Head of caudate nucleus (tissue), 42 donors: ENCODE measurements at places on chromosomes 5 and 9.

DNA sequence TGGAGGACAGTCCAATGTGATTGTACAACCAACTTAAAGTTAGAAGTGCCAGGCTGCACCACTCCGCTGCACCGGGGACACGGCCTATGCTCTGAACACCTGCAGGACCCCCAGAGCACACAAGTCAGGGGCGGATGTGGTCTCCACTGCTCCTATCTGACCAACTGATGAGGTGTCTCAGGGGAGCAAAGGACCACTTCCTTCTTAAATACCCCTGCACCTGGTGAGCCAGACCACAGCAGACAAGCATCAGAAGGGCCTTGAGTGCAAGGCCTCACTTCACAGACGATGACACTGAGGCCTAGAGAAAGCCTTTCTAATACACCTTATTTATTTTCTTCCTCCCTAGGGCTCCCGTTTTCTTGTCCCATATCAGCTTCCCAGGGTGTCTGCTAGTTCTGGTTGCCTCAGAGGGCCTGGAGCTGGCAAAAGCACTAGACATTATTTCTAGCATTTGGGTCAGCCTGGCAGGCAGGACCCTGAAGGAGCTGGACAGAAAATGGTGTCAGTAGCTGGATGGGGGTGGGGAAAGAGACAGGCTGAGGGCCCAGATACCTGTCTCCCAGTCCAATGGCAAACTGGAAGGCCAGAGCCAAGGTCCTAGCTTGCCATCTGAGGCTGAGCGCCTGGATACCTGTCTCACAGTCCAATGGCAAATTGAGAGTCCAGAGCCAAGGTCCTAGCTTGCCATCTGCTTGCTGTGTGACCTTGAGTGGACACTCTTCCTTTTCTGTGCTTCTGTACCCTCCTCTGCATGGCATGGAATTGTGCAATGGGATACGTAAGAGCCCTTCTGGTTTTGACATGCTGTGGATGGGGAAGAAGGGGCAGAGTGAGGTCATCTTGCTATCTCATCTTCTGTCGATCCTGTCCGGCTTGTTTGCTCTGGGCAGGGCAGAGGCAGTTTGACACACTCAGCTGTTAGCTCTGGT lies 9.0 kb downstream of the CCDC69 start:
- DNase-seq = peak; percentile 7

DNA sequence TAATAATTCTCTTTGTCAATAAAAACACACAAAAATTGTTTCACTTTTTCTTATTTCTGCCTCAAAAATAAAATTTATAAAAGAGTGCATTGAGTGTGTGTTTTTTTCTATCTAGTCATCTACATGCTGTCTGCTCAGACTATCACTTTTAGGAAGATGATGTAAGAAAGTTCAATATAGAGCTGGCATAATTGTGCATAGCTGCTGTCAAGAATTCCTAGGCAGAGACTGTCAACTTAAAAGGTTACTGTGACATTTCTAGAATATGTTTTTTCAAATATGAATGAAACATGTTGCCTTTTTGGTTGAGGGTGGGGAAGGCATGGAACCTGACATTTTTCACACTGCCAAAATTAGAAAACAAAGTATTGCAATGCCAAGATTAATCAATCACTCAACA lies 172.3 kb downstream of the CDH10 start:
- no peak for DNase-seq

GRCh38 chr9:93467062-93467416 lies 13.7 kb upstream of the FAM120AOS start:
- no peak for DNase-seq

DNA sequence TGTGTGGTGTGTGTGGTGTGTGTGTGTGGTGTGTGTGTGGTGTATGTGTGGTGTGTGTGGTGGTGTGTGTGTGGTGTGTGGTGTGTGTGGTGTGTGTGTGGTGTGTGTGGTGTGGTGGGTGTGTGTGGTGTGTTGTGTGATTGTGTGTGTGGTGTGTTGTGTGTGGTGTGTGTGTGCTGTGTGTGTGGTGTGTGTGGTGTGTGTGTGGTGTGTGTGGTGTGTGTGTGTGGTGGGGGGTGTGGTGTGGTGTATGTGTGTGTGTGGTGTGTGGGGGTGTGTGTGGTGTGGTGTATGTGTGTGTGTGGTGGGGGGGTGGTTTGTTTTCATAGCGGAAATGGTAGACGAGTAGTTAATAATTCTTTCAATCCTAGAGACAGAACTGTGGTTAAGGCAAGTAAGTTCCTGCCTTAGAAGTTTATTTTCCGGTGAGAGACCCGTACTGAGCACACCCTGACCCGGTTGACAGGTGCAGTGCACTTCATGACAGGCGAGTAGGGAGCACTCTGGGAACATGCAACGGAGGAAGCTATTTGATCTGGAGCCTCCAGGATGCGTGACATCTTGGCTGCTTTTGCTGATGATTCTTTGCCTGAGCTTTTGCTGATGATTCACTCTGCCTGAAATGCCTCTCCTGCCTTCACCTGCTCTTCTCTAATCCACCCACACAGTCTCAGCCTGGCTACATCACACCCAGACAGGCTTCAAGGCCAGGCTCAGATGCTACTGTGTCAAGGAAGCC lies 21.7 kb upstream of the FAT2 start:
- DNase-seq = peak; percentile 52

DNA sequence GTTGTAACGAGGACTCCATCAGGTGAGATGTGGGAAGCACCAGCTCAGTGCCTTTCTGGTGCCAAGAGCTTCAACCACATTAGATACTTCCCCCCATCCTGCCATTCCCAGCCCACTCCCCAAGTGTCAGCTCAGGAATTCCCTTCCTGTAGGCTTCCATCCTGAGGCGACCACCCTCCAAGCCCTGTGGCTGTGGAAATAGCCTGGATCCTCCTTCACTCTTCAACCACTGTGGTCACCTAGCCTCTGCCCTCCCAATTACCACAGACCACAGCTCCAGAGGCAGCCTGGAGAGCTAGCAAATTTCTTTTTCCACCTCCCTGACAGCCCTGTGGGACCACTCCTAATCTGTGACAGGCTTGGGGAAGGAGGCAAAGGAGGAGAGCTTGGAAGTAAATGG lies 219.8 kb upstream of the MAP3K1 start:
- no peak for DNase-seq

DNA sequence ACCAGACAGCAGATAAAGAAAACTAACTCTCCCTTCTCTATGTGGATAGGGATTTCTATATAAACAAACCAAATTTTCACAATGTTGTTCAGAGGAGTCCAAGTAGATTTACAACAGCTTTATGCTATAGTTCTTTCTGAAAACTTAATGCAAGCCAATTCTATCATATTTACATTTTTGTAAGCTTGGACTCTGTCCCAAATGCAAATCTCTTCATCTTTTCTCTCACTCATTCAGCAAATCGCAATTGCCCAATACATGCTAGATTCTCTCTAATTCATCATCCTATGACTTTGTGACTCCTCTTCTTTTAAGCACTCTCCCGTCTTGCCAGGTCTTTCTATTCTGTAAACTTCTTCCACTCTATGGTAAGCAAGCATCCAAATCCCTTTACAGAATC lies 39.1 kb upstream of the UGT3A2 start:
- no peak for DNase-seq

GRCh38 chr9:88985616-88986015 lies 5.7 kb upstream of the S1PR3 start:
- no peak for DNase-seq

DNA sequence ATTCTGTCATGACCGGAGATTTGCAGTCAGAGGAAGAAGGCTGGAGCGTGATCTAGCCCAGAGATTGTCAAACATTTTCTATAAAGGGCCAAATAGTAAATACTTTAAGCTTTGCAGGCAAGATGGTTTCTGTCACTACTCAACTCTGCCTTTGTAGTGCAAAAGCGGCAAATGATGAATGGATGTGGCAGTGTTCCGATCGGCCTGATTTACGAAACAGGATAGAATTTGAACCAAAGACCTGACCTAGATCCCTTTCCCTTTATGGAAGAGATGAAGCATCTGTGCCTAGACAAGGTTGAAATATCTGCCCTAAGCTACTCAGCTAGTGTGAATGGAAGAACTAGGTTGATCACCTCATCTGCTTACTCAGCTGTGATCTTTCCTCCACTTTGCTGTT lies 209.5 kb downstream of the YTHDC2 start:
- DNase-seq = no peak

- no peak for DNase-seq
Observed at GRCh38 chr9:71743217-71743705, 25.1 kb downstream of the CEMIP2 start.

DNA sequence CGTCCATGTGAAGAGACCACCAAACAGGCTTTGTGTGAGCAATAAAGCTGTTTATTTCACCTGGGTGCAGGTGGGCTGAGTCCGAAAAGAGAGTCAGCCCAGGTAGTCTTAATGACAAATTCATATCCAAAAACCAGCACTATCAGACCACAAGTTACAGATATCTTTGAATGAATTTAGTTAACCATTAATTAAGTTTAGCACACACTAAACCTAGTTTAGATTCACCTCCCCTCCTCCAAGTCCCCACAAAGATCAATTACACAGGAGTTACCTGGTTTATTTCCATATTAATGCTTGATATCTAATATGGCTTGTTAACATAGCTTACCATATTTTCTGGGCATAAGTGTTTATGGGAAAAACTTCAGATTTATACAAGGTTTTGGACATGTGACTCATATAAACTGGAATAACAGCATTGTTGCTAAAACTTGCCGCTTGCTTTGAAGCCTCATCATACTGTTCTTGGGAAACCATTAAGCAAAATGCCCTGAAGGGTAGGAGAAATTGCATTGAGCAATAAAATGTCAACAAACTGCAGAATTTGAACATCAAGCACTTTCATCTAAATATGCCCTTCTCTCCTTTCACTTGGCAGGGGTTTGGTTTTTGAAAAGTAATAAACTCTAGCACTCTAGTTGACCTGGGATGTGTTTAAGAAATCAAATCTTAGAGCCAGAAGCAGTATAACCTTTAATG lies 166.9 kb downstream of the SNCAIP start:
- DNase-seq = no peak

- DNase-seq = no peak
Observed at GRCh38 chr5:153050496-153051179, 439.8 kb upstream of the GRIA1 start.

DNA sequence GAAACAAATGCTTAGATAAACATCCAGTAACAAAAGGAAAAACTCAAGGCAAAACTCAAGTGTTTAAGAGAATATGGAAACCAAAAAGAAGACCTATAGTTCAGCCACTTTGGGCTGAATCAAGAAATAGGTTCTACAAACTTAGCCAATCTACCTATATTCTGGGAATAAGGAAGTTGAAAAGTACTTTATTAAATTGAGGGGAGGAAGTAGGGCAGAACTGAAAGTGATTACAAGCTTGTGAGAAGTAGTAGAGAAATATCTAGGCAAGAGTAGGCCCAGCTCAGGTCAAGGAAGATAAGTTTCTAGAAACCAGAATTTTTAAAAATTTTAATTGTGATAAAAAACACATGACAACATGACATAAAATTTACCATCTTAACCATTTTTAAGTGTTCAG lies 384.8 kb upstream of the PCSK5 start:
- DNase-seq = no peak

DNA sequence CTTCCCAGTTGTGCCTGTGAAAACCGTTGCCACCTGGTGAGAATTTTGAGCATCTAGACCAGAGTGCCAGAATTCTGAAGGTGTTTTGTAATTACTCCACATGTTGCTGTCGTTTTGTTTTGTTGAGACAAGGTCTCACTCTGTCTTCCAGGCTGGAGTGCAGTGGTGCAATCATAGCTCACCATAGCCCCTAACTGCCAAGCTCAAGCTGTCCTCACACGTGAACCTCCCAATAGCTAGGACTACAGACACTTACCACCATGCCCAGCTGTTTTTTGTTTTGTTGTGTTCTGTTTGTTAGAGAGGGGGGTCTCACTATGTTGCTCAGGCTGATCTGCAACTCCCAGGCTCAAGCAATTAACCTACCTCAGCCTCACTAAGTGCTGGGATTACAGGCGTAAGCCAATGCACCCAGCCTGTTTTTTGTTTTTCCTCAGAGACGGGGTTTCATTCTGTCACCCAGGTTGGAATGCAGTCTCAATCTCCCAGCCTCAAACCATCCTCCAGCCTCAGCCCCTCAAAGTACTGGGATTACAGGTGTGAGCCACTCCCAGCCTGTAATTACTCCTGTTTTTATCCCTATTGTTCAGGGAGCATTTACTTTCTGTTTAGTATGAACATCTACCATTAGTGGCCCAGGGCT lies 121.1 kb upstream of the DMRT1 start:
- DNase-seq = no peak

DNA sequence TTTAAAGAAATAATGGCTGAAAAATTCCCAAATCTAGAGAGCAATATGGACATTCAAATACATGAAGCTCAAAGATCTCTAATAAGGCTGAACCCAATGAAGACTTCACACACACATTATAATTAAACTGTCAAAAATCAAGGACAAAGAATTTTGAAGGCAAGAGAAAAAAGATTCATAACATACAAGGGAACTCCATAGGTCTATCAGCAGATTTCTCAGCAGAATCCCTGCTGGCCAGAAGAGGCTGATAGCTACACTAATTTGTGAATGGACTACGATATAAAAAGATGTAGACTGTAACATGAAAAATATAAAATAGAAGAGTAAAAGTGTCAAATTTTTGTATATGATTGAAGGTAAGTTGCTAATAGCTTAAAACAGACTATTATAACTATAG lies 251.9 kb downstream of the ADAMTS6 start:
- no peak for DNase-seq

GRCh38 chr9:20238921-20239320 lies 383.4 kb downstream of the MLLT3 start:
- DNase-seq = no peak

DNA sequence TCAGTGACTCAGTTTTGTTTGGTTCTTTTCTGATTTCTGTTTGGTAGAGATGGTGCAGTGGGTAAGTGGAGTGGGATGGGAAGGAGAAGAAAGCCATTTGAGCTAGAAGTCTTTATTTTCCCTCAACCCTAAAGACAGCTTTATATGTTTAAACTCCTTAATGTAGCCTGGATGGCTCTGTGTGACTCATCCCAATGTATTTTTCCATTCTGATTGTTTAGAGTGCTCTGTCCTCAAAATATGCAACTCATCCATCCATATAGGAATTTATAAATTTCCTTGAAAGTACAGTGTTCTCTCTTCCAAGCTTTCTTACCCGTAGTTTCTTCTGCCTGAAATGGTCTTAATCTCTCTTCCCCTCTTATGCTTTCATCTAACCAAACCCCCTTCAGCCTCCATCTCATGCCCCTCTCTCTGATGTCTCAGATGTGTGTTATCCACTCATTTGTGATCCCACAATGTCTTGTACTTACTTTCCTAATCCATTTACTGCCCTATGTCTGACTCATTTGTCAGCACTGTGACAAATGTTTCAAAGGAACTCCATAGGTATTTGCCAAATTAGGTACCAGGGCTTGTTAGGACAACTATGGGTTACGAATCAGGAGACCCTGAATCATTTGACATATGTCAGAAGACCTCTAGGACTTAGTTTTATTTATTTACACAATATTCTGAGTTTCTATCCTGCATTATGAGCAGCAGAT lies 217.5 kb upstream of the SGCD start:
- no peak for DNase-seq

DNA sequence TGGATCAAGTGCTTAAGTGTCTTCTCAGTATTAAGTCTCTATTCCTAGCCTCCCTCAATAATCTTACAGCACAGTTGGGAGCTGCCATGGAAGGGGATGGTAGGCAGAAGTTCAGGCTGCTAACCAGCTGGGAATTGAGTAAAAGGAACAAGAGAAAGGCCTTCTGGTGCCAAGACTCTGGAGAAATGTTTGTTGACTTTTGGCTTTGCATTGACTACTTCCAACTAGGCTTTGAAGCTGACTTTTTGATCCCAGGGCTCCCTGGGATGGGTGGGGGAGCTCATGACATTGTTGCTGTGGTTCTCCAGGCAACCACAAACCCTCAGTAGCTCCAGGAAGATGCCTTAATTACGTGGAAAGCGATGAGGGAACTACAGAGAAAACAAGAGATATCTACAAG lies 85.2 kb upstream of the HTR4 start:
- no peak for DNase-seq

- DNase-seq = no peak
Observed at GRCh38 chr5:32713361-32713769, 2.2 kb downstream of the NPR3 start.
